Amygdala (tissue), 56 donors: ENCODE measurements at places on chromosomes 2 and 18.

DNA sequence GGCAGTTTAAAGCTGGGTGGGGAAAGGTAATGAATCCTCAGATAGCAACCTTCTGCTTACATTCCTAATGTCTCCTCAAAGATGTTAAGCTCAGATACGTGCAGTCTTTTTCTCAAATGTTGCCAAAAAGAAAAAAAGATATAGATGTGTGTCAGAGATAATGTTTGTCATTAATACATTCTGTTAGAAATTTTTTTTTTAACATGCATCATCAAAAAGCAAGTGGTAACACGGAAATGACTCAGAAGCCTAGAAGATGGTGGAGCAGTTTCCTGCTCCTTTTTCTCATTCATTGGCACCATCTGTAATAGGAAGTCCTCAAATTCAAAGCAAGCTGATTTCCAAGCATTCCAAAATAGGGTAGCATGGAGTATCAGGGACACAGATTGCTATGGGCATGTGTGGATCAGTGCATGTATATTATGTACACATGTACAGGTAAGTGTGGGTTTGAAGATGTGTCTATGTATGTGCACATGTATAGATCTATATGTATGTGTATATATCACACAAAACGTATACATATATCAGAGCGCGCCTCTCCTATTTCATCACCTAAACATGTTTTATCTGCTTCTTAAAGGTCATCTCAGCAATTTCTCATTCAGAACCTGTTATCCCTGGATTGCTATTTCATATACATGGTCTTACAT lies 79.9 kb upstream of the ITGB6 start:
- no peak for DNase-seq

GRCh38 chr2:196361606-196362326 lies 190.4 kb upstream of the STK17B start:
- DNase-seq: no peak

DNA sequence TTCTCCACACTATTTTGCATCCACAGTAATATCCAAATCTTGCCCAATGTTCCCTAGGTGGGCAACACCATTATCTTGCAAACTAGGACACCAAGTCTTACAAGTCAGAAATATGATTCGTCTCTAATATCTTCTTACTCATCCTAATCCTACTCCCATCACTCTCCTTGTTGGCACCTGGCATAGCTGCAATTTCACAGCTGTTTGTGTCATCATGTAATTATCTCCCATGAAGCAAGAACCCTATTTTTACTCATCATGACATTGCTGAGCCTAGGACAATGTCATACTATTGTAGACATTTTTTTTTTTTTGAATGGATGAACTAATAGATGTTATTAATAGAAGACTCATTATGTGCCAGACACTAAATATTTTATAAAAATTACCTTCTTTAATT lies 91.3 kb upstream of the CCDC141 start:
- no peak for DNase-seq

- no peak for DNase-seq
Observed at GRCh38 chr2:46072101-46072820, 224.9 kb upstream of the EPAS1 start.

- no peak for DNase-seq
Observed at GRCh38 chr2:67834482-67834881, 228.3 kb downstream of the C1D start.

DNA sequence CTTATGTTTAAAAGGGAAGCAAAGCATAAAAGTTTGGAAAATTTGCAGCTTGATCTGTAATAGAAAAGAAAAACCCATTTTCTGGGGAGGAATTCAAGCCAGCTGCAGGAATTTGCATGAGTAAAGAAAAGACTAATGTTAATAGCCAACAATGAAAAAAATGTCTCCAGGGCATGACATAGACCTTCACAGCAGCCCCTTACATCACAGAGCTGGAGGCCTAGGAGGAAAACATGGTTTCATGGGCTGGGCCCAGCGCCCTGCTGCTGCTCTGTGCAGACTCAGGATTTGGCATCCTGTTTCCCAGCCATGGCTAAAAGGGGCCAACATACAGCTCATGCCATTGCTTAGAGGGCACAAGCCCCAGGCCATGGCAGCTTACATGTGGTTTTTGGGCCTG lies 411.6 kb upstream of the MC4R start:
- no peak for DNase-seq

DNA sequence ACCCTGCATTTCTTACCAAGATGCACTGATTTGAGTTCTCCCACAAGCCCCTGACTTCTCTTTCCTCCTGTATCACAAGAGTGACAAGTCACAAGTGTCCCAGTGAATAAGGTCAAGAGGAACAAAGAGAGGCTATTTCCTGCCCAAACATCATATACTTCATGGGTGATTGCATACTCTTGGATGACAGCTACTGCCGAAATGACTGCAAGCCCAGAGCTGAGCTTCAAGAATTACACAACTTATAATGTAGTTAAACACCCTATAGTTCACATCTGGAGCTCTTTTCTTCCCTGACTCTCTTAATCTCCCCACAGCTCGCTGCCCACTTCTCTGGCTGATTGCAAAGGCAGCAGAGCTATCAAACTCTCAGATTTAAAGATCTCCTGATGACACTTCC lies 289.7 kb upstream of the PARD3B start:
- no peak for DNase-seq

GRCh38 chr2:68971591-68972231 lies 2.7 kb upstream of the GKN1 start:
- no peak for DNase-seq

DNA sequence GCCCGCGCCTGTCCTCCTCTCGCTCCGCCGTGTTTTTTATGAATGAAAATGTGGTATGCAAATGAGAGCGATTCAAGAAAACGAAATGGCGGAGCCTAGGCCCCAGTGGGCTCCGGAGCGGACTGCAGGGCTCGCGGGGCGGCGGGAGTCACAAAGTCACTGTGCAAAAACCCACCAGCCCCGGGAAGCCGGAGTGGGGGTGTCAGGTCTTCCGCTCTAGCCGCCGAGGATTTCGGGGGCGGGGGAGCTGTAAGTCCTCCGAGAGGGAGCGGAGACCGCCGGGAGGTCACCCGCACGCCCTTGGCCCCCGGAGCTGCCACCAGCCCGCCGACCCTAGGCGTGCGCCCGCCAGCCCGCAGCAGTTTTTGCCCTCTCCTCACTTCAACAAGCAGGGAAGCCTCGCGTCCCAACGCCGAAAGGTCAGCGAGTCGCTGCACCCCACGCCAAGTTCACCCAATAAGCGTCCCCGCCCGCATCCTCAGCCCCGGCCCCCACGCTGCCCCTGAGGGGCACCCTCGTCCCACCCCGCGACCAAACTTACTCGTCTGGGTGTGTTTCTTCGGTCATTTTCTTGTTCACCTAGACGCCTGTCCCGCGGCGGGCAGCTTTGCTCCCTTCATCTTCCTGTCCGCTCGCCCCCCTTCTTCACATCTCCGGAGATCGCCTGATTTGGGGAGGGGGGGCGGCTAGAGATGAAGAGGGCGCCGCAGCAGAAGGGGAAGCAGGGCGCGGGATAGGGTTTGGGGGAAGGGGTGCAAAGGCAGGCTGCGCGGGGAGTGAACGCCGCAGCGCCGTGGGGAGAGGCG lies 775 bp downstream of the SPRED2 start:
- peak; percentile 4 for DNase-seq

- DNase-seq: no peak
Observed at GRCh38 chr2:32277363-32277673, 386 bp upstream of the YIPF4 start.
